Ovary (tissue), 10 donors: ENCODE measurements at places on chromosomes 5 and 9.

- DNase-seq: no peak
These were observed 4.5 kb downstream of the LRRTM2 start for GRCh38 chr5:138870611-138871010.

DNA sequence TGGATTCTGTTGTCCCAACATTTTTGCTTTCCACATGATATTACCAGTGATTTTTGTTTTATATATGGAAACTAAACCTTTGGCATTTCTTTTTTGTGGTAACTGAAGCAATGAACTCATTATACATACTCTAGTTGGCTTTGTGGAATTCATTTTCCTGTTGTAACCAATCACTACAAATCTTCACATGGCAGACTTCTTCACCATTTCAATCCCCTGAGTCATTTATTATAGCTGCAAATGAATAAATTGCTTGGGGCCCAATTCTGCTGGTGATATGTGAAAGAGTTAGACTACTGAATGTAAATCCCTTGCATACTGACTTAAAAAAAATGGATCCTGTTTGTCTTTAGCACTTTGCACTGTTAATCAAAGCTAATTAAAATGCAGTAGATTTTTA lies 1709.6 kb upstream of the WWC1 start:
- DNase-seq: no peak

- no peak for DNase-seq
These were observed 488.0 kb downstream of the RASEF start for GRCh38 chr9:82574911-82575310.

GRCh38 chr5:41906151-41906550 lies 2.0 kb downstream of the RIMOC1 start:
- DNase-seq: no peak

- no peak for DNase-seq
These were observed 96.1 kb downstream of the FBN2 start for GRCh38 chr5:128441941-128442350.

DNA sequence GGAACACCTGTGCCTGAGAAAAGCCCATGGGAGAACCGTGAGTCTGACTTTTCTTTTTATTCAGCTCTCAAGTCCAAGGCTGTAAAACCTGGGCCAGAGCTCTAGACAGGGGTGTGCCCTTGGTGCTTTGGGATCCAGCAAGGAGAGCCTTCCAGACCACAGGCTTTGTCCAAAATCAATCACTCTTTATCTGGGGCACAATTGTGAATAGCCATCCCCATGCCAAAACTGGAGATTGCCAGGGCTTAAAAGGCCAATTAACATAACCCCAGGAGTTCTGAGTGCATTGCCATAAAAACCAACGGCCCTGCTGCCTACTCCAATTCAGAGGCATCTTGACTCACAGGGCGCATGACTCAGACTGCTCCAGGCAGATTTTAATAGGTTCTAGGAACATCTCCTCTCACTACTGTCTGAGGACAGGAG lies 391.8 kb downstream of the ARHGEF28 start:
- no peak for DNase-seq

DNA sequence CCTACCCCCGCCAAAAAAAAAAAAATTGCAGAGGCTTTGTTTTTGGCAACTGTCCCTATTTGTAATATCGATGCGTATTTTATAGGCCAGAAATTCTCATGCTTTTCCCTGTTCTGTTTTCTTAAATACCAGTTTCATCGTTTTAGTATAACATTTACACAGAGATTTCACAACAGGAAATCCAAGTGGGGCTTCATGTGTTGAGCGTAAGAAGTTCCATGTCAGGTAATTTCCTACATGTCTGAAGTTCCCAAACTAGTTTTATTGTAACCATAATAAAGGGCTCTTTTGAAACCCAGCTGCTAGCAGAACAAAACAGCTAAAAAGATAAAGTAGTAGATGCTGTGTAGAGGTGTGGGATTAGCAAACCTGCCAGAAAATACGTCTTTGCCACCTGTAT lies 4.2 kb downstream of the SMC5 start:
- DNase-seq: no peak

- no peak for DNase-seq
These were observed 82.2 kb downstream of the PJA2 start for GRCh38 chr5:109327570-109327969.

GRCh38 chr9:110521206-110521605 lies 58.3 kb downstream of the SVEP1 start:
- DNase-seq: no peak
